ENCODE measurements at places on chromosomes 1 and 21.

DNA sequence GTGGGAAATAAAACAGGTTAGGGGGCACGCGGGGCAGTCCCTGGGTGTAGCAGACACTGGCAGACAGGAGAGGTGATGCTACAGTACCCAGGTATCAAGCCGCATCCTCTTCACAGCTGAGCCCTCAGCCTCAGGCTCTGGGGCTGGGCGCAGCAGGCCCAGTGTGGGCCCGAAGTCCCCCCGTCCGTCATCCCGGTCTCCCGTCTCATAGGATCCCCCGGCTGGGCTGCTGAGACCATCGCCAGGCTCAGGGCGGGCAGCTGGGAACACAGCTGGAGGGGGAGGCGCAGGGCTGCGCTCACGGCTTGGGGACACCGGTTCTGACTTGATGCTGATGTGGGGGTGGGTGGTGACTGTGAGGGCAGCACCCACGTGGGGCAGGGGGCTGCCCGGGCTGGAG is 32.7 kb downstream of the MEF2D start:
- DNase-seq = no peak

DNA sequence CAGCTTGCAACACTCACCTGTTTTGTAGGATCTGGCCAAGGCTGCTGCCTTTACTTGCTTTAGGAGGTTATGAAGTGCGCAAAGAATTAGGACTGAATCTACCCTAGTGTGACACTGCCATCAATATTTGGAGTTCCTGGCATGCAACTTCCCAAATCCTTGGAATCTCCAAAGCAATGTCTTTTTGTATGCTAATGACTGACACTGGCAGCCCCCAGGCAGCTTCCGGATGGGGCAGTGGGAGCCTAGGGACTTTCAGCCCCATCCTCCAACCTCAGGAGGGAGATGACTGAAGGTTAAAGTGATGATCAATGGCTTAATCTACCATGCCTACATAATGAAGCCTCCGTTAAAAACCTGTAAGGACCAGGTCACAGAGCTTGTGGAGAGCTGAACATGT is 5.5 kb downstream of the RCC2 start:
- DNase-seq = no peak

DNA sequence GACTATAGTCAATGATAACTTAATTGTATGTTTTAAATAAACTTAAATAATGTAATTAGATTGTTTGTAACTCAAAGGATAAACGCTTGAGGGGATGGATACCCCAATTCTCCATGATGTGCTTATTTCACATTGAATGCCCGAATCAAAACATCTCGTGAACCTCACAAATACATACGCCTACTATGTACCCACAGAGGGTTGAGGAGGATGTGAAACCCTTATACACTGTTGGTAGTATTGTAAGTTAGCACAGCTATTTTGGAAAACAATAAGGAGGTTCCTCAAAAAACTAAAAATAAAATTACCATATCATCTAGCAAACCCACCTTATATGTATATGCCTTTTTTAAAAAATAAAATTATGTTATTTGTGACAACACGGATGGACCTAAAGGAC is 198.6 kb downstream of the MRPL39 start:
- no peak for DNase-seq

DNA sequence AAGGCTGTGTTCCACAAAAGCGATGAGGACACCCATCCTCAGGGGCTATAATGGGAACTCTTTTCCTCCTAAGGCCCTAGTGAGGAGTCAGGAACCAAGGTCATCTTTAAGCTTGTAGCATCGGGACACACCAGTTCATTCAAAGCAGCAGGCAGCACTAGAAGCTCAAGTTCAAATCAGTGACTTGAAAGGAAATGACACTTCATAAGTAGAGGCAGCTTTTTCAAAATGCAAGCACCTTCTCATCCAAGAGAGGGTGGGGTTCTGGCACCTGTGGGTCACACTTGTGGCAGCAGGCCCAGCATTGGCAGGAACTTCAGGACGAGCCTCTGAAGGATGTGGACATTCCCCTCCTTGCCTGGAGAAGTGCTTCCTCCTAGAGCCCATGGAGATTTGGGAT is 496.3 kb downstream of the KIF26B start:
- DNase-seq = no peak

DNA sequence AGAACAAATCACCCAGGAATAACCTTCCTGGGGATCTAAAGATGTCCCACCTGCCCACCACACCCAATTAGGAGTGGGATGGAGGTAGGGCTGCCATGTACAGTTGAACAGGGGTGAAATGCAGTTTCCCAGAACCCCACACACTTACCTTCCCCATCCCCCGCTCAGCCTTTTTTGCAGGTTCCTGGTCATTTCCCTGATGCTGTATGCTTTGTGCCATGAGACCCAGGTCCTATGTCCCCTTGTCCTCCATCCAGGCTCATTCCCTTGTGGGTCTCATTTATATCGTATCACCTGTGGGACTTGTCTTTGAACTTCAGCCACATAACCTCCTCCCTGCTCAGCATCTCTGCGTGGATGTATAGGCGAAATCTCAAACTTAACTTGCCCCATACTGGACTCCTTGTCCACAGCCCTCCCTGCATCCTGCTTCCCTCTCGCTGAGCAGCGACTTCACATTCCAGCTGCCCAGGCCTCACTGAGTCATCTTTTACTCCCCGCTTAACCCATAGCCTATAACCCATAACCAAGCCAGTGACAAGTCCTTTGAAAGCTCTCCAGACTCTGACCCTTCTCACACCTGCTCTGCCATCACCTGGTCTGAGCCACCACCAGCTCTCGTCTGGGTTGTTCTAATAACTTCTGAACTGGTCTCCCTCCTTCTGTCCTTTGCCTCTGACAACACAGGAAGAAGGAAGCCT is 4.7 kb downstream of the LDLRAD2 start:
- DNase-seq = no peak
